Thoracic aorta (tissue), 2 donors: ENCODE measurements at places on chromosomes 6 and 20. TPM values are rescaled to one million over a fixed set of nuclear protein-coding genes. Genes with fewer than 3 reads are reported as not detected.

Gene AARS2
- 6.0 TPM for total RNA-seq

- DNase-seq: no peak
Observed at GRCh38 chr20:25247518-25247955, 348 bp upstream of the PYGB start.

DNA sequence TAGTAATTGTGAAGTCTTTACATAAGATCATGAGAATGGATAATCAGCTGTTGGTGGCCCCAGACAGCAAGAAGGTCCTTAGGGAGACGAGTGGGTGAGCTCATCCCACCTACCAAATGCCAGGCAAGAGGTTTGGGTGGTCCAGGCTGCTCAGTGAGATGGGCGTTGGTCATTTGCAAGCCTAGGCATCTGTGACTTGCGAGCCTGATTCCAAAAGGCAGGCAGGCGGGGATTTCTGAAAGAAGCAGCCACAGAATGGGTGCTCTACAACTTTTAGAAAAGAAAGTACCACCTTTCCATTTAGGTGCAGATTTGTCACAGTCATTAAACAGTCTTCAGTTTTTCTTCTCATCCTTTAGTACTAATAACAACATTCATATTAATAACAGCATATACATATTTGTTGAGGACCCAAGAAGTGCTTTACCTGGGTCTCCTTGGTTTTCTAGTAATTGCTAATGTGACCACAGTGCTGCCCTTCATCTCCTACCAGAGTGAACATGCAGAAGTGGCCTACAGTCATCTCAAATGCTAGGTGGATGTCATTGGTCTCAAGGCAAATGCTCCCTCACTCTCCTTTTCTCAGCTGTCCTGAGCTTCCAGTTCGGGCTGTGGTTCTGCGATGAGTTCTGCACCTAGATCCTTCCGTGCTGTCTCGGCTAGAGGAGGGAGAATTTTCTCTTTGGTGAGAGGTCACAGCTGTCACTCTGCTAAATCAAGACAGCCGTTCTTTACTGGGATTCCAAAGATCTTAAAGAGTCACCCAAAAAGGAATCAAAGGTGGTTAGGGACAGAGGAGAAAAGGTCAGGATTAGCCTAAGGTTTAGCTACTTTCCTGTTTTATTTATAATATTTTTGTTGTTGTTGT, 2.7 kb downstream of the WRNIP1 start:
- DNase-seq: no peak

DNA sequence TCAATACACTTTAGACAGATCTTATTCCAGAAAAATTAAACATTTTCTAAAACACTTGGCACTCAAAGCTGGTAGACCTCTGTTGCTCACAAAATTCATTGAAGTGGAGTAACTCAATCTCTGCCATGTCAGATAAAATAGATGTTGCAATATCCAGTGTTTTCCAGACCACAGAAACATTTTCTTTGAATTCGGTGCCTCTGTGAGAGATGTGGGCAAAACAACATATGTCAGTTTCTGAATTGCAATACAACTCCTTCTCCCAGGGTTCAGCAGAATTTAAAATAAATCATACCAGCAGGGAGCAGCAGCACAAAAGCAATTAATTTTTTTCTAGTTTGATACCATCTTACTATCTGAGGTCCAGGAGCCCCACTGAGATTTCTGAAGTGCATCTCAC, 11.3 kb upstream of the PKHD1 start:
- no peak for DNase-seq

- DNase-seq: no peak
Observed at GRCh38 chr6:152351742-152352141, 285.4 kb downstream of the SYNE1 start.

- no peak for DNase-seq
Observed at GRCh38 chr20:19376451-19377229, 164.2 kb downstream of the SLC24A3 start.

Gene PHACTR1
- 42.9 TPM for total RNA-seq

Gene SLC17A1
- total RNA-seq: not detected

- DNase-seq: no peak
Observed at GRCh38 chr6:169231790-169232506, 21.7 kb downstream of the THBS2 start.

Gene COL21A1
- 53.7 TPM for total RNA-seq

DNA sequence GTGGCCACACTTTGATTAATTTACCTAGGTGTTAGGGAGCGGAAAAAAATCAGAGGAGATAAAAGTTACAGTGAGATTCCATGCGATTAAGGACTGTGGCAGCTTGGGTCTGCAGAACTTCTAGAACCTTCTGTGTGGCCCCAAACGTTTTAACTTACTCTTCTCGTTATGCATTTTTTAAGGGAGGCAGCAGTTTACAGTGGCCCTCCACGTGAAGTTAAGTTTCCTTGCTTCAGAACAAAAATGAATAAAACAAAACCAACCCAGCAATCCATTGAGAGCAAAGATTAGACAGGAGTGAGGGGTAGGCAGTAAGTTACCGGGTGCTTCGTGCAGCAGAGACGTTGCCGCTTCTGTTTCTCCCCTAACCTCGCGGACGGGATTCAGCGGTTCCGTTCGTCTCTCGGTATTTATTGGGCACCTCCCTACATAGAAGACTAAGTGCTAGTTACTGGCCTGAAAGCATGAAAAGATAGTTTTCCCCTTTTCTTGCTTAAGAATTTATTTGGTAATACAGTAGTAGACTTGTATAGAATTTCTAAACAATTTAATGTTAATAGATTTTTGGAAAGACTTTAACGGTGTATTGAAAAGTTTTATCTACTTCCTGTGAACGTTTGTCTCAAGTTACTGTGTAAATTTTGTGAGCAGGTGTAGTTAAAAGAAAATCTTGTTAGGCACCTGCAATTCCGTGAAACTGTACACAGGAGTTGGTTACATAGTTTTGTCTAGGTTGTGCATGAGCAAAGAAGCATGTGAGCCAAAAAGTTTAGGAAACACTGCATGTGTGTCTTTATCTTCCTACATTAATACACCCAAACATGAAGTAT, 1.1 kb downstream of the BAG2 start:
- DNase-seq: no peak

DNA sequence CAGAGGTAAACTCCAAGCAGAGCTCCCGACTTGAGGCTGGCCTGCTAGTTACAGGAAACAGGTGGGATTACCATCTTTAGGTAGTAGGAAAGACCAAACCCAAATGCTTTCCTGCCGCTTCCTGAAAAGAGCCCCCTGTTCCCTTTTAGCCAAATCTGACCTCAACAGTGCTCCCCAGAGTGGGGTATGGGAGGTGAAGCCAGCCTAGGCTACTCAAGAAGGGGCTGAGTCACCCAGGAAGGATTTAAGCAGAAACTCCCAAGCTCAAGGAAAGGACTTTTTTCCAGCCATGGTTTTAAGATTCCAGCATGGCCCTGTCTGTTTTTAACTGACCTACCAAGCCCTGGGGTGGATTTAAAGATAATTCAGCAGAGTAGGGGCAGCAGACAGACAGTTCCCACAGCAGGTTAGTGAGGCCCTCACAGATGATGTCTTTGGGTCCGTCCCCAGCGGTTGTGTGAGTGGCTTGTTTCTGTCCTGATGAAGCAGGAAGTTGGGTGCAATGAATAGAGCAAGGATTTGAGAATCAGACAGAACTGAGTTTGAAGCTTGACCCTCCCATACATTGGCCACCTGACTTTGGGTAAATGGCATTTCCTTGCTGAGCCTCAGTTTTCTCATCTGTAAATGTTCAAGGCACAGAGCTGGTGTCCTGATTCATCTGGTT, 76.9 kb upstream of the MAFB start:
- no peak for DNase-seq

GRCh38 chr6:114068116-114068515, 97.2 kb upstream of the HDAC2 start:
- DNase-seq: no peak
